Mammary epithelial cell (primary cell): ENCODE measurements at places on chromosomes 7 and 10. TPM values are rescaled to one million over a fixed set of nuclear protein-coding genes. Genes with fewer than 3 reads are reported as not detected.

The BLNK gene
- 5.8 and 10.2 TPM in 2 replicates for total RNA-seq

The AKAP9 gene
- total RNA-seq, result 34.8 TPM

The HHEX gene
- 0.33 TPM for total RNA-seq

The MYH16 gene
- under 0.01 TPM for total RNA-seq

The EPHA1 gene
- 27.3 TPM for total RNA-seq

The CDK13 gene
- 42.6 and 56.8 TPM in 2 replicates for total RNA-seq

The CALHM3 gene
- total RNA-seq, result not detected in 2 replicates

The NEURL1 gene
- total RNA-seq, result 1.1 and 5.5 TPM in 2 replicates

The SUN3 gene
- total RNA-seq, result 0.45 TPM in 2 replicates

The OR2A12 gene
- not detected in 2 replicates for total RNA-seq
